Stimulated activated CD8-positive, alpha-beta memory T cell treated with anti-CD3 and anti-CD28 coated beads, Interleukin-7, amount 100 ng/mL, for 4 hours (primary cell): ENCODE measurements at places on chromosomes 3 and 15.

DNA sequence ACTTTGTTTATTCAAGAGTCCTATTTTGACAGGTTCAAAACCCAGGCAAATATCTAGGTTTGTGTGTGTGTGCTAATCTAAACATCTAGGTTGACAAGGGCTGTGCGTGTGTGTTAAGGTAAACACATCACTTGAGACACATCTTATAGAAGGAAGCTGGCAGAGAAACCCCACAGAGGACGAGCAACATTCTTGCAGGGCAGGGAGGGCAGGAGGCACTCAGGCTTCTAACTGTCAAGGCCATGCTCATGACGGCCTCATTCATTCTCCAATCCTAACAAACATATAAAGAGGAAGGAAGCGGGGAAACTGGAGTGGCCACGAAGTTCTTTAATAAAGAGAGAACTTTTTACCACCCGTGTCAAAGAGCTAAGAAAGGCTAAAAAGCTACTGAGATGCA is 43.4 kb downstream of the SLCO2A1 start:
- no peak for DNase-seq

- no peak for DNase-seq
These were observed 8.6 kb upstream of the CYFIP1 start for GRCh38 chr15:22988811-22989210.

DNA sequence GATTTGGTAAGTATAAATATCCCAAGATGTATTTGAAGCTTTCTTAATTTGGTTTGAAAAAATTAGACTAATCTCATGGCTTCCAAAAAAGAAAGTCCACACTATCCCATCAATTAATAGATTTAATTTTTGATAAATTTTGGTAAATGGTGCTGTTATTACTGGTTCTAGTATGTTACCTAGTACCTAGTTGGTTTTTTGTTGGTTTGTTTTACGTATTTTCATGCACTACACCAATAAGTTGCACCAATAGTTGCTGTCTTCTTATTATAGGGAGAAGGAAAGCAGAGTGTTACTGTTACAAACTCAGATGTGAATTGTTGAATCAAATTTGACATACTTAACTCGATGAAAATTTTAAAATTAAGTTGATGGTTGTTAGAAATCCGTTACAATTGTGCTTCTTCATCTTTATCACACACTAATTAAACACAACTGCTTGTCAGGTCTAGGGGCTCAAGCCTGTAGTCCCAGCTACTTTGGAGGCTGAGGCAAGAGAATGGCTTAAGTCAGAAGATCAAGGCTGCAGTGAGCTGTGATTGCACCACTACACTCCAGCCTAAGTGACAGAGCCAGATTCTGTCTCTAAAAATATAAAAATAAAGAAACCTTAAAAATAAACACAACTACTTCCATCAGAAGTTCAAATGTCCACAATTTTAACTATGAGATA is 23.1 kb upstream of the MBNL1 start:
- no peak for DNase-seq

DNA sequence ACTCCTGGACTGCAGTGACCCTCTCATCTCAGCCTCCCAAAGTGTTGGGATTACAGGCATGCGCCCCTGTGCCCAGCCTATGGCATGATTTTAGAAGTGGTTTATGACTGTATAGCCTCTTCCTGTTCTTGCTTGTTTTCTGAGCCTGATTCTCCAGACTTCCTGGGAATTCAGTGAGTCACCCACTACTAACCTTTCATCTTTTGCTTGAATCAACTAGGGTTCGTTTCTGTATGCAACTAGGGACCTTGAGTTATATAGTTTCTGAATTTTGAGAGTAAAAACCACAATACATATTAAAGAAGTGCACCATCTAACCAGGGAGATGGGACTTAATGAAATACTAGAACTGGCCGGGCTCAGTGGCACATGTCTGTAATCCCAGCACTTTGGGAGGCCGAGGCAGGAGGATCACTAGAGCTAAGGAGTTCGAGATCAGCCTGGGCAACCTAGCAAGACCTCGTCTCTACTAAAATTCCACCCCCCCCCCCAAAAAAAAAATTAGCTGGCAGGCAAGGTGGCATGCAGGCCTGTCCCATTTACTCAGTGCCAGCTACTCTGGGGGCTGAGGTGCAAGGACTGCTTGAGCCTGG is 76.0 kb downstream of the ZNF609 start:
- no peak for DNase-seq

- no peak for DNase-seq
These were observed 227.7 kb upstream of the CD96 start for GRCh38 chr3:111314181-111314873.

GRCh38 chr3:182650568-182651128 is 142.7 kb upstream of the ATP11B start:
- no peak for DNase-seq

- no peak for DNase-seq
These were observed 248.1 kb downstream of the KLF13 start for GRCh38 chr15:31574766-31575165.

GRCh38 chr15:67196222-67196621 is 58.2 kb downstream of the AAGAB start:
- DNase-seq: no peak
